GF-D8 (cell line): ENCODE measurements at places on chromosomes 4 and X.

DNA sequence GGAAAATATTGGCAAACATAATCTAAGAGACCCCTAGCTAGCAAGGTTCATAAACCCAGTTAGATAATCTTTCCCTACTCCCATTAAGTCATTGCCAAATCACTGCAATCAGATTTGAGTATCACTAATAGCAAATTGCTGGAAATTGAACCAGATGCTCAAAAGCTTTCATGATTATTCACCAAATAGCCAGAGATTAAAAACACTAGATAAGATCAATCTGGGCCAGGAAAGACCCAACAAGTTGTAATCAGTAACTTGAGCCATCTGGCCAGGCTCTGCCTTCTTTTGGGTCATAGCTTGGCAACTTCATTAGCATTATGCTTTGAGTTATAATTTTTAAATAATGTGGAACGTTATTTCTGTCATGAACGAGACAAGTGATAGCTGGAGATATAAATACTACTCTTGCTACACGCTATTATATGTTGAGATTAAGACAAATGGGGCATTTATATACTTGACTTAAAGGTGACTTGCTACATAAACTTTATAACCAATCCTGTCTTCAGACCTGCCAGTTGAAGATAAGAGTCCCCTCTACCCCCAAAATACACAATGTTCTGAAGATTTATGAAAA, 196.6 kb upstream of the EDNRA start:
- no peak for DNase-seq

GRCh38 chr4:10015140-10015753, 6.0 kb downstream of the SLC2A9 start:
- peak; percentile 7 for DNase-seq

GRCh38 chr4:35164063-35164462, 1080.3 kb downstream of the ARAP2 start:
- DNase-seq: no peak

DNA sequence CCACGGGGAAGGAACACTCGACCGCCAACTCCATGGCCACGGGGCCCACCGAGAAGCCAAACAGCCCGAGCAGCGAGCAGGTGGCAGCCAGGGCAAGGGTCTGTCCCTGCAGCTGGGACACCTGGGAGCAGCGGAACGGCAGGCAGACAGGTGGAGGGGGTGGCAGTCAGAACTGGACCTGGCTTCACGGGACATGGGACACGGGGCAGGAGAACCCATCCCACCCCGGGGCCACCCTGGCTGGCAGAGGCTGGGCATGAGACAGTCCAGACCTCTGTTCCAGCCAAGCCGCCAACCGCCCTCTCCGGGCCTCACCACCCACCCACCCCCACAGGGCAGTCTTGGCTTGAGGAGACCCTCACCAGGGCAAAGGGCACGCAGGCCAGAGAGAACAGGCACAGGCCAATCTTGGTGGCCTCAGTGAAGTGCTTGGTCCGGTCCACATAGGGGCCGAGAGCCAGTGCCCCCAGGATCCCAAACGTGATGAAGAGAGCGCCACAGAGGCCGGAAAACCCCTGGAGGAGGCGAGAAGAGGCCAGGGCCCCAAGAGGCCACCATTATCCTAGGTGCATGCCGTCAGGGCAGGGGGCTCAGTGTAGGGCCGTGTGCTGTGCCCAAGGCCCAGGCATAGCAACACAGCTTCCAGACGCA, 5.6 kb downstream of the SLC49A3 start:
- DNase-seq: no peak

DNA sequence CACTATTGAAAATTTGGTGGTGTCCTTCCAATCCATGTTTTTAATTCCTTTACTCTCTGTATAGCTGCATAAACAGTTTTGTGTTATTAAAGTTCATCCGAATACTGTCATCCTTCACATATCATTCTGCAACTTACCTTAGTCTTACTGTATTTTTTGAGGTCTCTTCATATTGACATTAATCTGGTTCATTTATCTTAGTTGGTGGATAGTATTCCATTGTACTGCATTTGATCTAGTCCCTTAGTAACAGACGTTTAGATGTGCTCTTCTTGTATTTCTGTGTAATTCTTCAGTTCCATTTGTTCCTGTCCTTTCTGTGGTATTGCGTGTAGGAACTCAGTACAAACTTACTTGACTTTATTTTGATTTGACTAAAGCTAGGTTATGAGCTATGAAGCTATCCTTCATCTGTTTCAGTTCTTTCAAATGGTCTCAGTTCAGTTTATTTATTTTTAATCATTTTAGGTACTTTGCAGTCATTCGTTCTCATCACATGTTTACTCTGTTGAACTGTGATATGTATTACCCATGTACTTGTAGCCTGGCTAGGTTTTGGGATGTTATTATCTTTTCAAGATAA, 41.3 kb downstream of the RAPGEF2 start:
- DNase-seq: no peak

- no peak for DNase-seq
Observed at GRCh38 chr4:34261799-34262314, 1982.5 kb downstream of the ARAP2 start.

DNA sequence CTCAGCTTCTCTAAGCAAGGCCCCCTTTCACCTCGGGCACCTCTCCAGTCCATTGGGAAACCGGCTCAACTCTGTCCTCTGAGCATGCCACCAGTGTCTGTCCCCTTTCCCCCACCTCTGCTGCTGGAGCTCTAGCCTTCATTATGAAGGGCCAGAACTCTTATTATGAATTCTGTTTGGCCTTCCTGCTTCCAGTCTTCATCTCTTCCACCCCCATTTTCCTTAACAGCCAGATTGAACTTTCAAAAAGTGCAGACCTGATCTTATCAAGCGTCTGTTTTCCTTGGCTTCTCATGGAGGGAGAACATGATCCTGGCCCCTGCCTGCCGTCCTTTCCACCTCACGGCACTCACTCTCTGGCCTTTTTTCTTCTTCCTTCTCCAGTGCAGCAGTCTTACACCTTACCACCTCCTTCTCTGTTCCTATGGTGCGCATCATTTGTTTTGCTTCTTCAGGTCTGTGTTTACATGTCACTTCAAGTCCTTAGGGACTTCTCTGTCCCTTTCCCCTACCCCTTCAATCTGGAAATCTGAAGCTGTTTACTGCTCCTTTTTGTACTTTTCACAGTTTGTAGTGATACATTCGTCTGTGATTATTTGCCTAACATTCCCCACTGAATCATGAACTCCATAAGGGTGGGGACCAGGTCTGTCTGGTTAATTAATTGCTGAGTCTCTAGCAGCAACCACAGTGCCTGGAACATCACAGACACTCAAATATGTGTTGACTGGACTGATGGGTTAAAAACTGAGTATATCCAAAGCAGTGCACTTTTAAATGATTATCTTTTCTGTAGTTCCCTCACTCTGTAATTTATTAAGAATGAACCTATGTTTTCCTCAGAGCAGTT, 55.8 kb downstream of the FNIP2 start:
- DNase-seq: no peak

DNA sequence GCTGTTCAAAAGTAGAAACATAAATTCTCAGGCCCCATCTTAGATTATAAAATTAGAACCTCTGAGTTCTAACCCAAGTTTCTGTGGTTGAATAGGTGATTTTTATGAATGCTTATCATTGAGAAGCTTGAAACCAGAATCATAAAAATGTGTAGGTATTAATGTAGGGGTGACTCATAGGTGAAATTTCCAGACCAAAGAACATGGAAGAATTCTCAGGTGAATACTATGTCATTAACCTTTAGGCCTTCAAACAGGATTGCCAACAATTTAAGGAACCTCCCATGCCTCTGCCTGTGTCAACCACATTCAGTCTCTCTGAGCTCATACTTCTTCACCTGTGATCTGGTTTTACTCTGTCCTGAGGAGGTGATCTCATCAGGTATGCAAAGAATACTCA, 177.8 kb downstream of the NPFFR2 start:
- no peak for DNase-seq

DNA sequence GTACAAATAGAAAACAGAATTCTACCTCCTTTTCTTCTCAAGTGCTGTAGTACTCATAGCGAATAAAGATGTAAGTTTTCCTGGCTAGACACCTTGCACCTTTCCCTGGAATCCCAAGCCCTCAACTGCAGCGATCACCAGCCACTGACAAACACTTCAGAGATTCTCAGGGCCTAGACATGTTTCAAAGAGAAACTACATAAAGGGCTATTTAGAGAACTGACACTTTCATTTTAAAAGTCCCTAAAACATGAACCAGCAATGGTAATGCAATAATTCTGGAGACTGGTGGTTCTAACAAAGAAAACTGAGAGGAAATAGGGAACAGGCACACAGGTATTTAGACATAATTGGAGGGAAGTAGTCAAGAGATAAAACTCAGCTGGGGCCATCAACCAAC, 35.7 kb downstream of the FANCB start:
- DNase-seq: no peak

- DNase-seq: no peak
Observed at GRCh38 chr4:7420661-7421040, 14.1 kb downstream of the PSAPL1 start.

DNA sequence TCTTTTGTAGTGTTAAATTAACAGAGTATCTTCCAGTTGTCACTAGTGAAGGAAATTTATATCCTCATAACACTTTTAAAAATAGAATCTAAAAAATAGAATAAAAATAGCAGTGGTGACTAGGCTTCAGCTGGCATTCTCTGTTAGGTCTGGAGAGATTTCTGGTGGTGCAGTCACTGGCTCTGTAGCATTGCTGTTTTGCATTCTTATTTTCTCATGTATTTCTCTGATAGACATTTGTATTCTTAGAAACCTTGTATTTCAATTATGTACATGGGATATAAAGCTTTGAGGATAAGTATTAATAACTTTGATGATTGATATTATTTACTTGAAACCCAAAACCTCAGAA, 87.6 kb downstream of the TMEM131L start:
- no peak for DNase-seq

GRCh38 chr4:86582410-86582809, 11.7 kb upstream of the PTPN13 start:
- peak; percentile 15 for DNase-seq

DNA sequence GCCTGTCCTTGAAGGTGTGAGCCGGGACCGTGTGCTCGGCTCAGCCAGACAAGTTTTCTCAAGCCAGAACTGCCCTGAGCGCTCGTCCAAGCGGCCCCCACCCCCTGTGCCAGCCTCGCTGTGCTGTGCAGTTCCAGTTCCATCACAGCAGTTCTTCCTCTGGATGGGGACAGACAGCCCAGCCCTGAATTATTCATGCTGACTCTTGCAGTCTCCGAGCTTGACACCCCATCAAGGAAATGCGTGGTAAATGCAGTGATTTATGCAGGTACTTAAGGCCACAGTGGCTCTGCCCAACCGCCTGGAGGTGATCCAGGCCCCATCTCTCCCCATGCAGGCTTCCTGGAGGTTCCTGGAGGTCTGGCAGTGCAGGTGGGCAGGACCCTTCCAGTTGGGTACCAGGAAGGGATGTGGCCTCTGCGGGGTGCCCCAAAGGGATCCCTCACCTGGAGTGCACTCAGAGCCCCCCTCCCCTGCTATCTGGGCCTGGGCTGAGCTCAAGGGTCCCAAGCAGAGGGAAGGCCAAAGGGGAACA, 44.8 kb upstream of the HMX1 start:
- no peak for DNase-seq

- no peak for DNase-seq
Observed at GRCh38 chr4:98700656-98701055, 42.2 kb upstream of the TSPAN5 start.

- no peak for DNase-seq
Observed at GRCh38 chr4:36039026-36039425, 205.3 kb downstream of the ARAP2 start.

DNA sequence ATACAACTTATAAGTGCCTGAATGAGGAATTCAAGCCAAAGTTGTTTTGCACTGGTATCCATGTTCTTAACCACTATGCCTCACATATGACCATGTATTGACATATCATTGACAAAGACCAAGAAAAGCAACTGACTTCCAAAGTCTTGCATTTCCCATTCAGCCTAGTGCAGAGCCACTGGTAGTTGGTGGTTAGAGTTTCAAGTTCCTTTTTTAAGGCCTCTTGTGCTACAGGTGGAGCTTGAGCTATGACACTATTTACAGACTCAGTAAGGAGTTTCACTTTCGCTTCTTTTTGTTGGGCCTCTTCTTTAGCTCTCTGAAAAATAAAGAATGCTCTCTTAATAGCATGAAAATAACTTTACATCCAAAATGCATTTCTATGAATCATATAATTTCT, 763.0 kb downstream of the DMD start:
- DNase-seq: no peak

- no peak for DNase-seq
Observed at GRCh38 chr4:111136438-111136837, 513.6 kb upstream of the PITX2 start.

- no peak for DNase-seq
Observed at GRCh38 chr4:146478009-146478408, 43.7 kb downstream of the SLC10A7 start.

DNA sequence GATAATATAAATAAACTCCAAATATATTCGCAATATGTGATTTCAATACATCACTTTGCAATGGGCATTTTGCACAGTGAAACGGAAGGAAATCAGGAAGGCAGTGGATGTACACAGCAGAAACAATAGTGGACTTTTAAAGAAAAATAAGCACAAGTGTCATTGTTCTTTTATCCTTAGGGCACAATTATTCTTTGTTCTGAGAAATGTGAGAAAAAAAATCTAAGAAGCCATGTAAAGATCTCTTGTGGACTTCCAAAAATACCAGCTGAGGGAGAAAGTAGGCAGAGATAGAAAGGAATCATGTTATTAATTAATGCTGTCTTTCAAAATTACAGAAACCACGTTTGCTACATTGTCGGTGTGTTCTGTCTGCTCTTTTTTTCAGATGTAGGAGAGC, 17.6 kb upstream of the PRRG1 start:
- no peak for DNase-seq

- DNase-seq: no peak
Observed at GRCh38 chr4:167838686-167839085, 253.7 kb upstream of the ANXA10 start.

DNA sequence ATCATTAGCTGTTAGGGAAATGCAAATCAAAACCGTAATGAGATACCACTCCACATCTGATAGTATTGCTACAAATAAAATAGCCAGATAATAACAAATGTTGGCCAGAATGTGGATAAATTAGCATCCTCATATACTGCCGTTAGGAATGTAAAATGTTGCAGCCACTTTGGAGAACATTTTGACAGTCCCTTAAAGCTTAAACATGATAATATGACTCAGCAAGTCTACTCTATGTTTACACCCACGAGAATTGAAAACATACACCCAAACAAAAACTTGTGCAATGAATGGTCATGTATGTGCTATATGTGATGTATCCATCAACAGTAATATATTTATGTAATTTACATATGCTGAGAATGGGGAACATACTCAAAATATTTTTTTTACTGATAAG, 78.2 kb downstream of the GSTCD start:
- no peak for DNase-seq
